ENCODE measurements at places on chromosomes 12 and 14.
A peak's percentile ranks its signal among the peaks of the same experiment; 100 is the strongest.

DNA sequence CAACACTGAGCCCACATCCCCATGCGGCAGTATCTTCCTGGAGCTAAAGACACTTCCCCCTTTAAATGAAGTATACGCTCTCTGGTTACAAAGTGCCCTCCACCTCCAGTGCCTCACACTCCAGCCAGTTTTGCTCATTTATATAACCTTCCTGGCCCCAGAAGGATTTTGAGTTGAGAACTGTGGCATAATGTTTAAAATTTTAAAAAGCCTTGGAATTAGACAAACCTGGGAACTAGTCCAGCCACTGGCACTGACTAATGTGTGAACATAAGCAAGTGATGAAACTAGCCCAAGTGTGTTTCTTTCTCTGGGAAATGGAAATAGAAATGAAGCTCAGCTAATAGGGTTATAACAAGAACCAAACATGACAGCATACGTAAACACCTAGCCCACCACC lies 723.7 kb upstream of the USP15 start:
- DNase-seq, result no peak

DNA sequence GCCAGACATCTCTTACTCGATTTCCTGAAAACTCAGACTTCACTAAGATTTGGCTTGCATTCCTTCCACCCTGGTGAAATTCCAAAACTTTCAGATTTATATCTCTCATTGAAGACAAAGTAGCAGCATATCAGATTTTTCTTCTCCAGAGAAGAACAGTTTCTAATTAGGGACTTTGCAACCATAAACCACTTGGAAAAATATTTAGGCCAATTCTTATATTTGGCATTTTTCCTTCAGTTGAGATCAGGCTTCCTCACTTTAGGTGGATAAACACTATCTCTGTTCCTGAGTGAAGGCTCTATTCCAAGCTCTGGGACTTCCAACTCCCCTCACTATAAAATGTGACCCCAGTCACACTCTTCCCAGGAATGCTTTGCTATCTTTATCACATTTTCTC lies 1434.3 kb upstream of the FLRT2 start:
- DNase-seq, result no peak

DNA sequence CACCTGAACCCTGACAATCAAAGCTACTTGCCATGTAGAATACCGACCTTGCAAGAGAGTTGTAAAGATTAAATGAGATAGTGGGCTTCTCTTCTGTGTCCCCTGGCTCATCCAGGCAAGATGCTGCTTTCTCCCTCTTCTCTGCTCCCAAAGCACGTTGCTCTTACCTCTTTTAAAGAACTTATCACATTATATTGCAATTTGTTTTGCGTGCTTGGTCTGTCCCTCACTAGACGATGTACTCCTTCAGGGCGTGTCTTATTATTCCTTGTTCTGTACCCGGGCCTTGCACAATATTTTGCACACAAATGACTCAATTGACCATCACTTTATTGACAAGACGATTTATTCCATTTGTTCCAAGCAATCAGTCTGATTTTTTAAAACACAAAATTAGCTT lies 3.3 kb downstream of the DCN start:
- DNase-seq, result no peak

DNA sequence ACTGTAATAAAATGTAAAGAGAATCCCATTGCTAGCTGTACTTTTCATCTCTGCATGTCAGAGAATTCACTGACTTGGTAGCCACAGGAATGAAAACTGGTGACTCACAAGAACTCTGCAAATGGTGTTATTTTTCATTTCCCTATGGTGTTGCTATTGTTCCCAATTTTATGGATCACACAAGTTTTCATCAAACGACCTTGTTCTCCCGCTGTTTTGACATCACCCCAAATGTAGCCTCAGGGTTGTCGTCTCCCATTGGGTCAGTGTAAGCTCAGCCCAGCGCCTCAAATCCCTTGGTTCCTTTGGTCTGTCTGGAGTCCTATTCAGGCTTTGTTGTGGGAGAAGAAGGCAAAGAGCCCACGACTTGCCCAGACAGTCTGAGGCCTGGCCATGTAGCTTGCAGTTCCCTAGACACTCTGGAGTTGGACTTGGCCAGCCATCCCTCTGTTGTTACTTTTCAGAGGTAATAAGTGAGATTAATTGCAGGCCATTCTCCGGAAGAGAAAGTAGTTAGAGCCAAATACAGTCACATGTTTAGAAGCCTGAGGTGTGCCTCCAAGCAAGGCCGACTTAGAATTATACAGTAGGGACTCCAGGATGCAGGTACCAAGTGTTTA lies 159.2 kb downstream of the TGFB3 start:
- peak; percentile 46 for DNase-seq

GRCh38 chr12:10722905-10723746 lies at the start of gene YBX3:
YBX3 (minus strand) TSS chr12:10723323; CDS start chr12:10723111, 212 bp downstream.
- peak; percentile 45 for DNase-seq

DNA sequence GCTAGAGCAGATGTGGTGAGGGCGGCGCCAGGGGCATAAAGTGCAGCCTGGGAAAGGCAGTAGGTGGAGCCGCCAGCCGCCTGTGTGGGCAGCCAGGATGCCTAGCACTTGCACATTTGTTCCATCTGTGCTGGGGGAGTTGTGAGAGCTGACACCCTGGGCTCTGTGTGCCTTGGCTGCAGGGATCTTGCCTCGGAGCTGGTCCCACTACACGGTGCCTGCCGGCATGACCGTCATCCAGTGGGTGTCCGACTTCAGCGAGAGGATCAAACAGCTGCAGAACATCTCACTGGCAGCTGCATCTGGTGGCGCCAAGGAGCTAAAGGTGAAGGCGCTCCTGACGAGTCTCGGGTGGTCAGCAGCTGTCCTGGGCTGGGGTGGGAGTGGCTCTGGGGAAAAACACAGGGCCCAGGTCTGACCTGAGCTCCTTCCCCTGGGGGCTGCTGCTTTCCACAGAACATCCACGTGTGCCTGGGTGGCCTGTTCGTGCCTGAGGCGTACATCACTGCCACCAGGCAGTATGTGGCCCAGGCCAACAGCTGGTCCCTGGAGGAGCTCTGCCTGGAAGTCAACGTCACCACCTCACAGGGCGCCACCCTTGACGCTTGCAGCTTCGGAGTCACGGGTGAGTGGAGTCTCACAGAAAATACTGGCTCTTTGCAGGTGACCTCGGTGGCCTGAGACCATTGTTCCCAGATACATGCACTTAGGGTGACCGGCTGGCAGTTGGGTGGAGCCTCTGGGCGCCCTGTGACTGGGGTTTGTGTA lies 37.4 kb downstream of the HSP90AA1 start:
- DNase-seq, result no peak

DNA sequence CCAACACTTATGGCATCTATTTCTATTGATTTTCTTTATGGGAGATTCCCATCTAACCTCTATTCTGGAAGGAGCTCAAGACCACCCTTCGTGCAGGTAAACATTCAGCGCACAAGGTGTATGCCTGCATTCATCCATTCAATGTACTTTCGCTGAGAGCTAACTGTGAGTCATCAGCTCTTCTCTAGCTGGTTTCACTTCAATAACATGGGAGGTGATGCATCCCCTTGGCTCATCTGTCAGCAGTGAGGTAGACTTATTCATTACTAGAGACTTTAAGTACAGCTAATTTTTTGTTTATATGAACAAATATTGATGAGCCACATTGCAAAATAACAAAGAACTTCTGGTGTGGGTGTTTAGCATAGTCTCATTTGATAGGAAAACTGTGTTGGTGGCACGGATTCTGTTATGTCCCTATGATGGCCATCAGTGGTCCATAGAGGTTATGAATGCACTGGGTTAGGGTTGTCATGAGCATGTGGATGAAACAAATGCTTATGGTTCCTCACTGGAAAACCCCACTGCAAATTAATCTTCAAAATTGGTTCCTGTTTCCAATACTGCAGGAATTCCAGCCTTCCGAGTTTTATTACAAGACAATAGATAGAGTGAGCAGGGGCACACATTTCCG lies 1151.0 kb downstream of the BCL11B start:
- DNase-seq, result no peak

DNA sequence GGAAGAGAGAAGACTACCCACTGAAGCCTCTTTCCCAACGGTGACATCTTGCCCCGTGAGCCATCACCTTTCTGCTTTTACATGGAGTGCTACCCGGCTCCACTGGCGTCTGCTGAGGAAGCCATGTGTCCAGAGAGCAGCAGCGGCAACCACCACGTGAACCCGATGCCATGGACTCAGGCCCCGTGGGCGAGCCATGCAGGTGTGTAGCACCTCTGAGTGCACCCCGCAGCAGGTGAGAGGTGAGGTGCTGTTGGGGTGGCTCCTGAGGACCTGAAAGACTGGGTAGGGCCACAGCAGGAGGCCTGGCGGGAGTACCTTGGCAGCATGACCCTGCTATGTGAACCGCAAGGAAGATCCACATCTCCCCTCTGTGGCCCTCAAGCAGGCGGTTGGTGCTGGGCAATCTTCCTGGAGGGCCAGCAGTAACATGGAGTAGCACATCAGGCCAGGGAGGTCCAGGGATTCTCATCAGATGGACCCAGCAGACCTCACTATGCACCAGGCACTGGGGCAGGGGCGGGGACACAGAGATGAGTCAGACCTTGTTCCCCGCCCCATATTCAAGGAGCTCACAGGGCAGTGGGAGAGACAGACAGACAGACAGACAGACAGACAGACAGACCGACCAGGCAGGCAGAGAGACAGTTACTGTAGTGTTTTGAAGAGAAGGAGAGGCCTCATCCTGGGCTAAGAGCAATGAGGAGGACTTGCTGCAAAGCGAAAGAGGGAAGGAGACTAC lies 129.6 kb downstream of the PAPOLA start:
- DNase-seq, result no peak

GRCh38 chr12:7229741-7230140 lies 40.3 kb downstream of the PEX5 start:
- DNase-seq, result no peak

- DNase-seq, result no peak
Measured at GRCh38 chr14:68696266-68696665, 96.6 kb downstream of the ZFP36L1 start.

DNA sequence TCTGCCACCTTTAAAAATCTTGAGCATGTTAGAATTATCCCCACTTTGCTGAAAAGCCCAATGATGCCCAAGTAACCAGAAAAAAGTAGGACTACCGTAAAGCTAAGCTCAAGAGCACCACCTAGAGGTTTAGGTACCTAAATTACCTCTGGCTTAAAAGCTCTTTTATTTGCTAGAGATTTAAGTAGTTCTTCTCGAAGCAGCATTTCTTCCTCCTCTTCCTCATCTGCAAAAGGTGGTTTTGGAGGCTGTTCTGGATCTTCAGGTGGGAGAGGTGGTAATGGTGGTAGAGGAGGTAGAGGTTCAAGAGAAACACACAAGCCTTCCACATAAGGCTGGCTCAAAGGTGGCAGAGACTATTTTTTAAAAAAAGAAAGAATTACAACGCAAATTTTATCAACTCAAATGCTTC lies 26.9 kb downstream of the ZFC3H1 start:
- peak; percentile 26 for DNase-seq

GRCh38 chr12:23662966-23663365 lies 286.5 kb downstream of the SOX5 start:
- DNase-seq, result no peak

- DNase-seq, result no peak
Measured at GRCh38 chr14:94383777-94384176, 4.6 kb downstream of the SERPINA1 start.

GRCh38 chr12:51926718-51927117 lies 19.4 kb downstream of the ACVRL1 start:
- no peak for DNase-seq

- no peak for DNase-seq
Measured at GRCh38 chr12:106760184-106760531, 14.3 kb upstream of the RIC8B start.

- DNase-seq, result no peak
Measured at GRCh38 chr12:12653922-12654321, 42.1 kb downstream of the GPR19 start.

DNA sequence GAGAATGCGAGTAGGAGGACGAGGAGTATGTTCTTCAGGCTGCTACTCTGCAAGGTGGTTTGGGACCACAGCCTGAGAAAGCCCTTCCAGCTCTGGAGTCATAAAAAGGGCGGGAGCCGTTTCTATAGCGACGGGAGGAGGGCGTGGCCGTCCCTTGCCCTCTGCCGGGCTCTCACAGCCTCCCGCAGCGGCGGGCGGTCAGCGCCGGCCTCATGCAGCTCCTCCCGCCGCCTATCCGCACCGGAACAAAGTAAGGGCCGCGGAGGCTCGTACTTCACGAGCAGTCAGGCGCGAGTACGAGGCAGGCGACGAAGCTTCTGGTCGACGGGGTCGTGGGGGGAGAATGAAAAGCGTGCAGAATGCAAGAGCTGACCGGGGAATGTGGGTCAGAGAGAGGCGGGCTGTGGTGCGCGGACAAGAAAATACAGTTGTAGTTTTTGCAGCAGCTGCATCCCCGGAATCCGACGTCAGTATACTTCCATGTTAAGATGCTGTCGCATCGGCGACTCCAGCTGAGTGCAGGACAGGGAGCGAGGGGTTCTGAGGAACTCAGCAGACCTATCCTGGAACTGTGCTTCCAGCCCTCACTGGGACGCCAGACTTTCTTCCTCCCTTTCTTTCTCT lies at the start of gene DYRK4:
DYRK4 (plus strand) TSS at position 175 of the 624 bp plus-strand sequence; CDS start at position 213, 38 bp downstream.
- DNase-seq, result peak; percentile 50

- no peak for DNase-seq
Measured at GRCh38 chr12:105892362-105892910, 246.3 kb downstream of the NUAK1 start.

DNA sequence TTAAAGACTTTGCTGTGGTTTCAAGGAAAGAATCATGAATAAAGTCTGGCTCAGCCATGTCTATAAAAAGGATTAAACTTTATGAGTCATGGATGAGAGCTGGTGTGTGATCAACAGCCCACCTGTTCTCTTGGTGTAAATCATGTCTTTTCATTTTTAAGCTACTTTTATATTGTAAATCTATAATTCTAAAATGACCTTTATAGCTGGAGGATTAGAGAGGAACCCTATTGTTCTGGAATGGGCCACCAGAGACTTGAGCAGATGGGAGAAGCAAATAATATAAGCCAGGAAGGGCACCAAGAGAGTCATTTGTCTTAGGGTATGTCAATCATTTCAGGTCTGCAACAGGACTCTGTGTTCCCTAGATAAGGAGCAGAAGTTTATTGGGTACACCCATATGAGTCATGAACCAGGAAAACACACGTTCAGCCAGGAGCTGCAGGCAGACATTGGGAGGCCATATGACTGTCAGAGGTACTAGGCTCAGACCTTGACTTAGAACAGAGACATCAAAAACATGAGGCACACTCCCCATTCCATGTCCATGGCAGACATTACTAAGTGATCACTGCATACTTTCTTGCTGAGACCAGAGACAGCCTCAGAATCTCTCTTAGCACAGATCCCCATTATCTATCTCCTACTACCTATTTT lies 49.3 kb downstream of the NDUFA12 start:
- DNase-seq, result no peak

DNA sequence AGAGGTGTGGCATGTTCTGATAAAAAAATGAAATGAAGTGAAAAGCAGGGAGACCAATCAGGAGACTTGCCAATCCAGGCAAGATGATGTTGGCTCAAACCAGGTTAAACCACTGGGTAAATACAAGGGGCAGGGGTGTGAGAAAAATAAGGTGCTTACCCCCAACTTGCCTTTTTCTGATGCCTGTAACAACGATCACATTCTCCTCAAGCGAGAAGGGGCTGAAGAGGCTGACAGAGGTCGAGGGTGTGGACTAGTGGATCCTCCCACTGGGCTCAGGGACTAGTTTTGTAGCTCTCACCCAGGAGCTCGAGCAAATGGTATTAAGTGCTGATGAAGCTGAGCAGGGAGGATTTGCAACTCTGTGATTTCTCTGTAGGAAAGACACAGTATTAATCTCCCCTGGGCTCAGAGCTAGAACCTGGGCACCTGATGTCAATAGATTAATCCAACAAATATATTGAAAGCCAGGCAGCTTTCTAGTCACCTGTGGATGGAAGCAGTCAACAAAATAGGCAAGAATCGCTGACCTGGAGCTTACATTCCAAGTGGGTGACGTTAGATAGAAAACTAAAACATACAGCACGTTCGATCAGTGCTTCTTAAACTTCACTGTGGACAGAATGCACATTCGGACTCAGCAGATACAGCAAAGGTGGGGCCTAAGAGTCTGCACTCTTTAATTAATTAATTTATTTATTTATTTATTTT lies 15.2 kb upstream of the EAPP start:
- DNase-seq, result no peak

Measured in smooth muscle cell of the brain vasculature (primary cell).